ENCODE measurements at places on chromosomes 4 and X. TPM values are rescaled to one million over a fixed set of nuclear protein-coding genes. Genes with fewer than 3 reads are reported as not detected.

Gene NLGN3
- 10.8 TPM for total RNA-seq

DNA sequence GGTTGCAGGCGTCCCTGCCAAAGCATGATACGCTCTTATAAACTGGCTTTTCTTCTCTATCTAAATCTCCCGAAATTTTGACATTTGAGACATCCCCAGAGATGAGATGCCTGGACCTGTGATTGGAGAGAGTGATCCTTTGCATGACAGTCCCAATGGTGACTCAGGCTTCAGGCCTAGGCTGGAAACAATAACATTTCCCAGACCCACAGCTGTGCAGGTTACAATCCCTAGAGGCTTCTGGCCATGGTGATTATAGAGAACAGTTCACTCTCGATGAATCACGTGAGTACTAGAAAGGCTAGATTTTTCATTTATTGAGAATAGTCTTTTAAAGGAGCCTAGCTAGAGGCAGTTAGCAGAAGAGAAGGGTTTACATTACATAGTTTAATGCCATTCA is 75.9 kb downstream of the SPATA18 start:
- no peaks in the 10 kb centered on the region for H3K4me1 ChIP-seq
- H3K4me3 ChIP-seq: no peak overlapping the region
- no peak overlapping the region for H3K27ac ChIP-seq
- no peaks in the 10 kb centered on the region for H3K27me3 ChIP-seq

DNA sequence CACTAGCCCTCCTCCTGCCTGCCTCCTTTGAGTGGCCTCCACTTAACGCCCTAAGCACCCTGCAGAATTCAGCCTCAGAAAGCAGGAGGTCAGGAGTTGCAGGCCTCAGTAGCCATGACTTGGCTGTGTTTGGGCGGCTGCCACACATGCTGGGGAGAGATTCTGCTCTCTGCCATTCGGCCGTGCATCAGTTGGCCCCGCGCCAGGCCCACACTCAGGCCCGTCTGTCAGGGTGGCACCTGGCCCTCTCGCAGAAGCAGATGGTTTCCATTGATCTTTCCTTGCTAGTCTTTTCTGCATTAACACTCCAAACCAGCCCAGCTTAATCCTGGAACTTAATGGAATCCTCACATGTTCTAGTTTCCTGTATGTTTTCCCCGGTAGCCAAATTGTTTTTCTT is 30.7 kb upstream of the ATP6AP2 start:
- no peak overlapping the region for H3K27ac ChIP-seq
- H3K4me3 ChIP-seq: no peak overlapping the region
- H3K27me3 ChIP-seq: peaks cover 3% of the 10 kb centered on the region
- no peaks in the 10 kb centered on the region for H3K36me3 ChIP-seq
- no peaks in the 10 kb centered on the region for H3K4me1 ChIP-seq
- no peak for DNase-seq

- H3K4me3 ChIP-seq: no peak overlapping the region
- no peaks in the 10 kb centered on the region for H3K27me3 ChIP-seq
- H3K4me1 ChIP-seq: no peaks in the 10 kb centered on the region
- no peak overlapping the region for H3K27ac ChIP-seq
Observed at GRCh38 chr4:83905952-83906351, 370.0 kb downstream of the GPAT3 start.
